ENCODE measurements at places on chromosomes 13 and 19.

GRCh38 chr19:40928850-40929249 is 46.8 kb upstream of the CYP2A7 start:
- DNase-seq = no peak

- DNase-seq = no peak
Measured at GRCh38 chr13:80871481-80871880, 530.6 kb upstream of the SPRY2 start.

DNA sequence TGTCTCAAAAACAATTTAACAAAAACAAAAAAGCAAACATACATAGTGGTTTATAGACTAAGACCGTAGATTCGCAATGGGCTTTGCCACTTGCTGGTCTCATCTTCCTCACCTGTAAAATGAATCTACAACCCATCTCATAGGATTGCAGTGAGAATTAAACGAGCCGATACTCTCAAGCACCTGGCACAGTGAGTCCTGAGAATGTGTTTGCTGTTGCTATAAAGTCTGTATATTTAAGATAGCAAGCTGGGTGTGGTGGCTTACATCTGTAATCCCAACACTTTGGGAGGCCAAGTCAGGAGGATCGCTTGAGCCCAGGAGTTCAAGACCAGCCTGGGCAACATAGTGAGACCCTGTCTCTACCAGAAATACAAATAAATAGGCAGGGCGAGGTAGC is 22.5 kb downstream of the EXOC3L2 start:
- no peak for DNase-seq

- no peak for DNase-seq
Measured at GRCh38 chr19:45342911-45343310, 2.4 kb downstream of the KLC3 start.

DNA sequence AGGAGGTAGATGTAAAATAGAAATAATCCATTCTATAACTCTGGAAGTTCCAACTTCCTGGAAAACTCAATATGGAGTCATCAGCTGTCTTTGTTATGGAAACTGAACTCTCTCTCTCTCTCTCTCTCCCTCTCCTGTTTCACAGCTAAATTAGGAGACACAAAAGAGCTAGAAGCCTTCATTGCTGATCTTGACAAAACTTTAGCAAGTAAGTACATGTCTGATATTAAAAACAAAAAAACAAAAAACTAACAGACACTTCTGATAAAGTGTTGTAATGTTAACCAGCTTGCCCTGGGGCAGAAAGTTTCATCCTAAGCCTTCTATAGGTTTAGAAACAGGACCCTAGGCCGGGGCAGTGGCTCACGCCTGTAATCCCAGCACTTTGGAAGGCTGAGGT is 11.3 kb downstream of the RGCC start:
- DNase-seq = no peak
